ENCODE measurements at places on chromosomes 6 and 20.
A peak's percentile ranks its signal among the peaks of the same experiment; 100 is the strongest.

DNA sequence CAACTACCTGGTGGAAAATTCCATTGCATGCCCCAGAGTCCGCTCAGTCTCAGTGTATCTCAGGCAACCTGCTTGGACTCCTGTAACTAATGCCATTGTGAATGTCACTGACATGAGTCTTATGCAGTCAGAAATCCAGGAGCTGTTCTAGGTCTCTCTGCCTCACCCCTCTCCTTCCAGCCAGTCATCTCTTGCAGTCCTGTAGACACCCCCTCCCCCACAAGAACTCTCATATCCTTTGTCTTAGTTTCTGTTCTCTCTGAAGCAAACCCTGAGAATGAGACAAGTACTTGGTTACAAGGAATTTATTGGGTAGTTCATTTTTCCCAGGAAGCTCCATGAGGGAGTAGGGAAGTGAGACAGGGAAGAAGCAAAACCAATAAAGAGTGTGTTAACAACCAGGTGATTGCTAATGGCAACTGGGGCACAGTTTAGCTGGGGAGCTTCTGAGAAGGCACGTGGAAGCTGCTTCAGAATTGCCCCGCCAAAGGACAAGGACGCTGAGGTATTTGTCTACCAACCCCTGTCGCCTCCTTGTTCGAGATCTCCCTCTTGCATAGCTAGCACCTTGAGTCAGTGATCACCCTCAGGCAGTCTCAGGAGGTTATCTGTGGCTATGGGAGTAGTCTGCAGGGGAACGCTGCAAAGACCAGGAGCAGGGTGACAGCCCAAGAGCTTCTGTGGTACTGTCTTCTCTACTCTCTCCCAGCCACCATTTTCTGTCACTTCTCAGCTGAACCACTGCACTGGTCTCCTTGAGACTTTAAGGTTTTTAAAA, 911.4 kb upstream of the FLRT3 start:
- no peak for DNase-seq

- no peak for DNase-seq
These were observed 112.0 kb downstream of the LAMP5 start for GRCh38 chr20:9626357-9626756.

DNA sequence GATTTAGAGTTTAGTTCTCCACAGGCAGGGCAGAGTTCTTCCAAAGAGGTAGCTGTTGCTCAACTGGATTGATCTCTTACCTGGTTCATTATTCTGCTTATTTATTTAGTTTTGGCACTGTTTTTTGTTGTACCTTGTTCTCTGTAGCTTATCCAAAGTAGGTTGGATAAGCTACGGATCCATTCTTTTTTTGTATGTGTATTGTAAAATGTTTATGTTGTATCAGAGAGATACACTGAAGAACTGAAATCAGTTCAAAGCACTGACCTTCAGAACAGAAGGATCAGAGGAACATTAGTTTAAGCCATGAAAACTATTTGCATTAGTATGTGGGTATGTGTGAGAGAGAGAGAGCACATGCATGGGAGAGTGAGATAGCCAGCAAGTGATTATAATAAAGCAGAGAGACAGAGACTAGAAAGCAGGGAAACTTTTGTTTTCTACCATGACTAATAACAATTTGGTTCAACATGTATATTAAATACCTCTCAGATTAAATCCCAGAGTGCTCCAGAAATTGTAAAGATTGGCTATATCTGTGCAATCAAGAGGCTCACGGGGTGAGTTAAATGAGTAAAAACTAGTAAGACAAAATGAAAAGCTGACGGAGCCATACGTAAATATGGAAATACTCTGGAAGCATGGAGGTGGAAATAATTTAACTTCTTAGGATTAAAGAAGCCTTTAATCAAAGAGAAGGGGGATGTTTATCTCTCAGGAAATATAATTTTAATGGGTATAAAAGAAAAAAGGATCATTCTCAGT, 40.2 kb downstream of the ITCH start:
- no peak for DNase-seq

DNA sequence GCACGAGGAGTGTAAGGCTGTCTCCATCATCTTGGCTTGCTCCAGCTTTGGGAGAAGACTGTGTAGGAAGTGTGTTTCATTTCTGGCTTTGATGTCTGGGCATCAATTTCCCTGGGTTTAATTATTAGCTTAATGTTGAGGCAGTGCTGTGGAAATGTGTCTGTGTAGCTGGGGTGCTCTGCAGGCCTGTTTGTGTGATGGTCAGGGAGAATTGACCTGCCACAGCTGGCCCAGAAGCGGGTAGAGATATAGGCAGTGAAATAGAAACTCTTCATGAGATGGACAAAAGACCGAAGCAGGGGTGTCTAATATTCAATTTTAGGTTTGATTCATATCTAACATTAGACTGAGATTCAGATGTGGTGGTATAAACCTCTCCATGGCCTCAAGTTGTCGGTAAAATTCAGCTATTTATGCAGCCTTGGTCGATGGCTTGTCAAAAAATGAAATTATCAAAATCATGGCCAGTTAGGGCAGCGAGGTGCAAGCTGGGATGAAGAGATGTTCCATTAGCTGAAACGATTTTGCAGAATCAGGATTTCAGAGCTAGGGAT, 95.3 kb upstream of the SNX9 start:
- no peak for DNase-seq

DNA sequence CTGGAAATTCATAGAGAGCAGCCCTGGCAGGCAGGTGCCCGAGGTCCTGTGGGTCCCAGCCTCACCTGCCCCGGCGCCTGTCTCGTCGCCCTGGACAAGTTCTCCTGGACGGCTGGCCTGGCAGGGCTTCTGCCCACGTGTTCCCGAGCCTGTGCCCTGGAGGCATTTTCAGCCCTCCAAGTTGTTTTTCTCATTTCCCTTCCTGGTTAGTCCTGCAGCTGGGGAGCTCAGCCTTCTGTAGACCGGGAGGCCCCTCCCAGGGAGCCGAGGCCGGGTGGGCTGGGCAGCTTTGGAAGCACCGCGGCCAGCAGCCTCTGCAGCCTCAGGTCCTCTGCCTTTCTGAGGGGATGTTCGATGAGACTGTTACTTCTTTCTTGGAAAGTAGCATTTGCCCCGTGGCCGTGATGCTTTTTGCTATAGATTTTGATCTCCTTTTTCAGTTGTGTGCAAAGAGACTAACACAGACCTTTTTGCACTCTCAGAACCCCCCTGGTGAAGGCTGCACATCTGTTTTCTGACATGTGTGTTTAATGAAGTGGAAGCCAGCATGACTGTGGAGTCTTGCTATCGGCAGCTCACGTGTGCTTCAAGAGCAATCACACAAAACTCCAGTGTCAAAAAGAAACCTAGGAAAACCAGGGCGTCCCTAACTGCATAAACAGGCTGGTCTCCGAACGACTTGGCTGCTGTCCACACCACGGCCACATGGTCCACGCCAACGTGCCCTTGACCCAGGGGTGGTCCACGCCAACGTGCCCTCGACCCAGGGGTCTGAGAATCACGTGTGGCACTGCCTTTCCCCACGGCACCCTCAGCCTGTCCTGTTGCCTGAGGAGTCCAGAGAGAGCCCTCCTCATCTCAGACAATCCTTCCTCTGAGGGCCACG, 207.5 kb downstream of the SMOC2 start:
- DNase-seq = peak; percentile 69

- no peak for DNase-seq
These were observed 18.9 kb upstream of the BTBD9 start for GRCh38 chr6:38658418-38659167.

- peak; percentile 63 for DNase-seq
These were observed 150.8 kb downstream of the ZMYND8 start for GRCh38 chr20:47205577-47206123.

- DNase-seq = no peak
These were observed 136.3 kb downstream of the CD109 start for GRCh38 chr6:73832313-73832712.

DNA sequence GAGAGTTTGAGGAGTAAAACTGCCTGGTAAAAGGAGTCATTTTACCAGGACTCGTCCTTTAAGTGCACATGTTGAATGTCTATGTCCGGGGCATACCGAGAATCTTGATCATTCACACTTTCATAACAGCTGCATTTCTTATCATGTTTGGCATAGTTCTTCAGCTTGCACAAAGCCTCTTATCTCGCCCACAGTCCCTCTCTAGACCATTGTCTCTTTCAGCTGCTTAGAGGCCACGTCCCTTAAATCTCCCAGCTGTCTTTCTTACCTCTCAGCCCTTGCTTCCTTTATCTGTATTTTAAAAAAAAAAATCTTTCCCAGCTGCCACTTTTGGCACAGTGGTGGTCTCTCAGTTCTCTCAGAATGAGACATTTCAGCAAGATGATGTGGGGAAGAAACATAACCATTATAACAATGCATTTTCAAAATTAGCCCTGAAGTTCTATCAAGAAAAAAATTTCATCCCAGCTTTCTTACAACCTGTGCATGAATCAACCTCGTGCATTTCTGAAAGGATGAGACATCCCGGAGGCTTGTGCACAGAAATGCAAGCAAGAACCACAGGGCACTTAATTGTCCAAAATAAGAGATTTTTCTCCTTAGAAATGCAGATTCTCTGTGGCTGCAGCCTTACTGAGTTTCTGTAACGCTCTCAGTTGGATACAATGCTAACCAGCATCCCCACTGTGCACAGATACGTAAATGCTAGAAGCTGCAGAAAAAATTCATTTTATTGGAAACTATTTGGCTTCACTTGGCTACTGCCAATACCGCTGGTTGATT, 24.2 kb downstream of the RBM24 start:
- no peak for DNase-seq

DNA sequence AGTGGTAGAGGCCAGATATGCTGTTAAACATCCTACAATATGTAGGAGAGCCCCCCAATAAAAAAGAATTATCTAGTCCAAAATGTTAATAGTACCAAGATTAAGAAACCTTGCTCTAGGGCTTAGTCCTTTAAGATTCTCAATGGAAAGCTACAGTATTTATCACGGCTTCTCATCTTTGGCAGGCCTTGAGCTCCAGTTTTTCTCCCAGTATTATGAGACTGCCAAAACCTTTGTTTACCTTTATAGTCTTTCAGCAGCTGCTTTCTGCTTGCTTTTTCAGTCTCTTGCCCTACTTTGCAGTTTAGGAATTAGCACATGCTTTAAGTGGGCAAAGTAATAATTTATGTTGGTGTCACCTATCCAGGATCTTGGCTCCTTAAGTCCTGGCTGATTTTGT, 59.7 kb downstream of the NHLRC1 start:
- no peak for DNase-seq

GRCh38 chr6:108841377-108841855, 6.8 kb upstream of the ARMC2 start:
- DNase-seq = no peak

GRCh38 chr6:142276256-142276655, 25.6 kb upstream of the ADGRG6 start:
- no peak for DNase-seq

DNA sequence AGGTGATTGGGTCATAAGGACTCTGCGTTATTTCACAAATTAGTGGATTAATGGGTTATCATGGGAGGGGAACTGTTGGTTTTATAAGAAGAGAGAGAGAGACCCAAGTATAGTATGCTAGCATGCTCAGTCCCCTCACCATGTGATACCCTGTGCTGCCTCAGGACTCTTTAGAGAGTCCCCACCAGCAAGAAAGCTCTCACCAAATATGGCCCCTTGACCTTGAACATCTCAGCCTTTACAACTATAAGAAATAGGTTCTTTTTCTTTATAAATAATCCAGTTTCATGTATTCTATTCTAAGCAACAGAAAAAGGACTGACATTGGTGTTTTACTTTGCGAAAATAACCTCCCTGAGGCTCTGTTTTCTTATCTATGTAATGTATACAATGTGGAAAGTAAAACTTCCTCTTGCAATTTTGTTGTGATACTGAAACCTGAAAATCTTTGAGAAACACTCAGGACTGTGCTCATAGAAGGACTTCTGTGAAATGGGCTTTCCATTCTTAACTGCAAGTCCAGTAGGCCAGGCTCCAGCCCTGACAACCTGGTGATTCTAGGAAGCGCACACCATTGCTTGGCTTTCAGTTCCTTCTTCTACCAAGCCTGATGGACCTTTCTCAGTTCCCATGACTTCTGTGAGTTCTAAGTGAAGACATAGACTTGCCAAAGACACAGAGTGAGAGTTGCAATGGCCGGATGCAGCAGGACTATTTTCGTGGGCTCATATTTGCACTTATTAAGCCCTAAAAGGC, 21.9 kb downstream of the SIRPD start:
- peak; percentile 26 for DNase-seq

- DNase-seq = no peak
These were observed 254.7 kb downstream of the FARS2 start for GRCh38 chr6:5516036-5516435.

DNA sequence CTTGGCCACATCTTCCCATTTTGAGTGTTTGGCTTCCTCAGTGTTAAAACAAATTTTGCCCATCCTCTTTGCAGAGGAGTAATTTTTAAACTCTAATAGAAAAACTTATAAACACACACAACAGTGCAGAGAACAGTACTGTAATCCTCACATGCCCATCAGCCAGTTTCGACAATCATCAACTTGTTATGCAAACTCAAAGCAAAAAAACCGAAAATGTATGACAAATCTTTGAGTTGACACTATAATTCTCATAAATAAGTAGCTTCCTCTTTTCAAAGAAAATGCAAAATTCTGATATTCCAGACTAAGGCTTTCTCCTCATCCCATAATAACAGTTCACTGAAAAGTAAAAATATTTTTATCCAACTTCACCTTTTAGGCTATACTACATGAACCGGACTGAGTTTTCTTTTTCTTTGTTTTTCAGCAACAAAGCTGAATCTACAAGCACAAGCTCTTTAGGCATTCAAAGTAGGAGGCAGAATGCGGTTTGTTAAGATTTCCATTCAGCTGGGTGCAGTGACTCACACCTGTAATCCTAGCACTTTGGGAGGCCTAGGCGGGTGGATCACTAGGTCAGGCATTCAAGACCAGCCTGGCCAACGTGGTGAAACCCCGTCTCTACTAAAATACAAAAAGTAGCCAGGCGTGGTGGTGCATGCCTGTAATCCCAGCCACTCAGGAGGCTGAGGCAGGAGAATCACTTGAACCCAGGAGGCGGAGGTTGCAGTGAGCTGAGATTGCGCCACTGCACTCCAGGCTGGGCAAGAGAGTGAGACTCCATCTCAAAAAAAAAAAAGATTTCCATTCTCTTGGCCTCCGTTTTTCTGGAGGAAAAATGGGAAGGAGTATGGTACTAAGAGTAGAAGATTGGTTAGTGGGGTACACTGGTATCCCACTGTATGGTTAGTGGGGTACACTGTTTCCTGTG, 74.8 kb downstream of the GCNT2 start:
- no peak for DNase-seq

GRCh38 chr6:35972471-35973367, 51.7 kb downstream of the SLC26A8 start:
- peak; percentile 43 for DNase-seq

GRCh38 chr20:45020236-45020886, 54.0 kb downstream of the STK4 start:
- DNase-seq = no peak

Data from femur (tissue), 1 donor.